ENCODE measurements at places on chromosomes 5 and 9.

DNA sequence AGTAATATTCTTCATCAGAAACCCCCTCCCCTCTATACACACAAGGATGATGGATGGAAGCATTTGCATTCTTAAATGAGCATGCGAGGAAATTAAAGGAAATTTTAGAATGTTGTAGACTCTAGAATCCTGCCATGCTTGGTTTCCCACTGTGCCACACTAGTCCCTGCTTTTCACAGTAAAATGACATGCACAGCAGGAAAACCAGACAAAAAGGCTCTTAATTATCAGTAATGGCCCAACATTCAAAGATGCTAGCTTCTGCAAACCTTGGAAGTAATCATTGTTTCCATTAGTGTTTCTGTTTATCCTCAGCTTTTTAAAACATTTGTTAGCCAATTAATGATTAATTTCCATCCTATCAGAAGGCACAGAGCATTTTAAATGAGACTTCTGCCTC, 255.8 kb downstream of the SLCO4C1 start:
- DNase-seq, result no peak

- peak; percentile 23 for DNase-seq
Measured at GRCh38 chr5:149605998-149606724, 24.9 kb downstream of the ARHGEF37 start.

DNA sequence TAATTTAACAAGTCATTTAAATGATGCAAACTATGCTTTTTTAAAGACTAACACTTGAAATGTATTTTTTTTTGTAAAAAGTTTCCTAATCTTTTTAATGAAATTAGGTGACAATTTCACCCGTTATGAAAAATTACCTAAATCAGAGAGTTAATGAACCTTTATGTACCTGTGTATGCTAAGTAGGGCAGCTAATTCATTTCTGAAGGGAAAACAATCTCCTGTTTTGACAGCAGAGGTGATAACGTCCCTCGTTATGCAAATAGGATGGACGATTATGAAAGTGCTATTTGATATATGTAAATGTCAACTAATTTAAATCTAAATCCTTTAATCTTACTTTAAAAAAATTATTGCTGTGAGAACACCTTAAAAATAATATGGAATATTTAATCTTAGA, 58.8 kb downstream of the MEF2C start:
- no peak for DNase-seq

GRCh38 chr5:173829826-173830225, 58.3 kb upstream of the CPEB4 start:
- peak; percentile 6 for DNase-seq

DNA sequence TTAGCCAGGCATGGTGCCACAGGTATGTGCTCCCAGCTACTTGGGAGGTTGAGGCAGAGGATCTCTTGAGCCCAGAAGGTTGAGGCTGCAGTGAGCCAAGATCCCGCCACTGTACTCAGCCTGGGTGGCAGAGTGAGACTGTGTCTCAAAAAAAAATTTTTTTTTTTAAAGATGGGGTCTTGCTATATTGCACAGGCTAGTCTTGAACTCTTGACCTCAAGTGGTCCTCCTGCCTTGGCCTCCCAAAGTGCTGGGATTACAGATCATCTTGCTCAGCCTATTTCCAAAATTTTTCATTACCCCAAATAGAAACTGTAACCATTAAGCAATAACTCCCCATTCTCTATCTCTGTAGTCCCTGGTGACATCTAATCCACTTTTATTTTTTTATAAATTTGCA, 4.4 kb upstream of the TBC1D13 start:
- no peak for DNase-seq

- DNase-seq, result no peak
Measured at GRCh38 chr5:141150224-141150992, 551 bp downstream of the PCDHB6 start.

GRCh38 chr9:124465736-124466135, 15.5 kb downstream of the ADGRD2 start:
- DNase-seq, result no peak

DNA sequence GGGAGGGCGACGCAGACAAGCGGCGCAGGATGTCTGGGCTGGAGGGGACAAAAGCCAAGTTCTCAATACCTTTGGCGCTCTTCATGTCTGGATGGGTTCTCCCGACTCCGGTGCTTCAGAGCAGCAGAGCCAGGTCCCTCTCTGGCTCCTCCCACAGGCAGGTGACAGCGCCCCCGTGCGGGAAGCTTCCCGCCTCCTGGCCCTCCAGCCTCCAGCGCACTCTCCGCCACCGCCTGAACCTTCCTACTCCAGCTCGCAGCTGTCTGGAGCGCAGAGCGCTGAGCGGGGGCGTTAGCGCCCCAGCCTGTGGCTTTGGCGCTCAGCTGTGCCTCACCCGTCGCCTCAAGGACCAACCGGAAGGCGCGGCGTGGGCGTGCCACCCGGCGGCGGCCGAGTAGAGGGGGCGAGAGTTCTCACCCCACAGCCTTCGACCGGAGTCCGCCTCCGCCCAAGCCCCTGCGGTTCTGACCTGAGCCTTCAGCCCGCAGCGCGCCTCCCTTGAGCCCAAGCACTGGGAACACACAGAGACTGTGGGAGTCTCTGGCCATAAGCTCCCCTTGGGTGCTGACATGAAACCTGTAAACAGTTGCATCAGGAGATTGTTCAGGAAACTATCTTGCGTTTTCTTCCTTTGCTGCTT, at the start of gene SLCO4C1:
TSS of gene SLCO4C1 (minus strand) at position 107 of the 640 bp plus-strand sequence. CDS start at position 85, 22 bp downstream.
- peak; percentile 98 for DNase-seq

GRCh38 chr5:61746831-61747575, 414.9 kb downstream of the ZSWIM6 start:
- no peak for DNase-seq

DNA sequence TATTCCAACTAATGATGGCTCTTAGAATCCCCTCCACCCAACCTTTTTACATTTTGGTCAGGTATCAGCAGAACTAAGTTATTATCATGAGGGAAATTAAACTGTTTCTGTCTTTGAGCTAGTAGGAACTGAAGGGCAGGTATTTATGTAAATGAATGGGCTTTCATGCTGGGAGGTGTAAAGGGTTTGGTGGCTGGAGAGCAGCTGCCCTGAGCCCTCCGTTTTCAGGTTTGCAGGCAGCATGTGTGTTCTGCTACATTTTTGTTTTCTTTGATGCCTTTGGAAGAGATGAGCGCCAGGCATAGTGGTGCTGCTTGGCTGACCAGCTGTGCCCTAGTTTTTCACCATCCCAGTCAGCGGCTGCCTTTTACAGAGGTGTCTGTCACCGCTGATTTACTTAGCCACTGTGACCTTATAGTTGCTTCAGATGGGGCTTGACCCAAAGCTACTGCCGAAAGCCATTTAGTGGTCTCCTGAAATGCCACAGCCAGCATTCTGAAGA, 231.9 kb downstream of the MAST4 start:
- DNase-seq, result peak; percentile 53

DNA sequence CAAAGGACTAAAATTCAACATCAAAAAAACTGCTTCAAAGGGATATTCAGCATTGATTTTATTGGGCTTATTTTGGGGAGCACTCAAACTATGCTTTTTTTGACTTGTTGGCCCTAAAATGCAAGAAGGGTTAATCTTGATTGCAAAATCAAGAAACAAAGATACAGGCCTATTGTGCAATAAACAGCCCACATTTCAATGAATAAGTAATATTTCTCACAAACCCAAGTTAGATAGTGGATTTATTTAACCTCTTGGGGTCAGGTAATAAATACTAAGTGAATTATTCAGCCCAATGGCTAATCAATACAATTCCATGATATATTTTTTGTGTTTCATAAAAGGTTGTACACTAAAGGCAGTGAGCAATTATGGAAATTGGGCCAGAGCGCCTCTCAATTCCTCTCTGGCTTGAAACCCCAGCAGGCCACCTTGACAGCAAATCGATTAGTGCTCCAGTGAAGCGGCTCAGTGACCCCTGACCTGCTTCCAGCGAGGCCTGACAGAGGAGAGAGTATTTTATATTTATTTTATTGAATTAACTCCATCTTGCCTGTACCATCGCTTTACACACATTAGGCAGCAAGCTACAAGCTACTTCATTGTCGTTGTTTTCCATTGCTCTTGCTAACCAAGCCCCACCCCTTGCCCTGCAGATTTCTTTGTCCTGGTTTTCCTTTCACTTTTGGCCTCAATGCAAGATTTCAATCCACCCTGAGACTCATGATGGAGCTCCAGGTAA, 65.5 kb downstream of the EBF1 start:
- DNase-seq, result no peak

GRCh38 chr9:107462691-107463090, 26.9 kb downstream of the KLF4 start:
- no peak for DNase-seq

- no peak for DNase-seq
Measured at GRCh38 chr5:93384026-93384425, 197.0 kb downstream of the NR2F1-AS1 start.

DNA sequence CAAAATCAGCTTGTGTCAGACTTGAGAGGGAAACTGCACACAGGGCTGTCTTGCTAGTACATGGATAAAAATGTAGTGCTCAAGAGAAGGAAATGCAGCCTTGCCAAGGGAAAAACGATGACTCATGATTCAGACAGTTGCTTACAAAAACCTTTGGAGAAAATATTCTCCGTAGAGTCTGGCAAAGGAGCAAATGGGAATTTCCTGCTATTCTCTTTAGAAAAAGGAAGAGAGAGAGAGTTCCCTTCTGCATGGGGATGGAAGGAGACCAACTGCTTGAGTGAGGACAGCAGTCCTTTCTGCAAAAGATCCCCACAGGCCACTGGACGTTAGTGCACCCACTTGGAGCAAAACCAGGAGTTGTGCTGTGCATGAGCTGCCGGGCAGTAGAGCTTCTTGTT, 7.6 kb downstream of the IFNB1 start:
- DNase-seq, result peak; percentile 32

DNA sequence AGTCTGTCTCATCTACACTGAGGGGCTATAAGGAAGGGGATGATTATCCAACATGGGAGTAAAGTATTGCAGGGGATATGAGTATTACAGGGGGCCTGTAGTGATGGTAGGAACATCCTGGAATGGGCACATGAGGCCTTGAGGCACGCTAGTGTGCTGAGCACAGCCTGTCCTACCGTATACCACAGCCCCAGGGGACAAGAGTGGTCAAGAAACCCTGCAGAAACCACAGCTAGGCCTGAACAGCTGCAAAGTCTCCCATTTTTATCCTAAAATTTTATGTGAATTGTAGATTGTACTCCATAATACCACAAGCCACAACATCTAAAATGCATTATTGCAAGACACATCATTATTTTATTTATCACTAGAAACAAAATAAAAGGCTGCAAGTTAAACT, 136.3 kb upstream of the ASTN2 start:
- no peak for DNase-seq

- DNase-seq, result peak; percentile 58
Measured at GRCh38 chr9:36485647-36486328, 85.7 kb upstream of the RNF38 start.

- no peak for DNase-seq
Measured at GRCh38 chr5:3126639-3127038, 375.2 kb upstream of the IRX2 start.

GRCh38 chr9:120745278-120745677, 31.0 kb upstream of the MEGF9 start:
- DNase-seq, result no peak

DNA sequence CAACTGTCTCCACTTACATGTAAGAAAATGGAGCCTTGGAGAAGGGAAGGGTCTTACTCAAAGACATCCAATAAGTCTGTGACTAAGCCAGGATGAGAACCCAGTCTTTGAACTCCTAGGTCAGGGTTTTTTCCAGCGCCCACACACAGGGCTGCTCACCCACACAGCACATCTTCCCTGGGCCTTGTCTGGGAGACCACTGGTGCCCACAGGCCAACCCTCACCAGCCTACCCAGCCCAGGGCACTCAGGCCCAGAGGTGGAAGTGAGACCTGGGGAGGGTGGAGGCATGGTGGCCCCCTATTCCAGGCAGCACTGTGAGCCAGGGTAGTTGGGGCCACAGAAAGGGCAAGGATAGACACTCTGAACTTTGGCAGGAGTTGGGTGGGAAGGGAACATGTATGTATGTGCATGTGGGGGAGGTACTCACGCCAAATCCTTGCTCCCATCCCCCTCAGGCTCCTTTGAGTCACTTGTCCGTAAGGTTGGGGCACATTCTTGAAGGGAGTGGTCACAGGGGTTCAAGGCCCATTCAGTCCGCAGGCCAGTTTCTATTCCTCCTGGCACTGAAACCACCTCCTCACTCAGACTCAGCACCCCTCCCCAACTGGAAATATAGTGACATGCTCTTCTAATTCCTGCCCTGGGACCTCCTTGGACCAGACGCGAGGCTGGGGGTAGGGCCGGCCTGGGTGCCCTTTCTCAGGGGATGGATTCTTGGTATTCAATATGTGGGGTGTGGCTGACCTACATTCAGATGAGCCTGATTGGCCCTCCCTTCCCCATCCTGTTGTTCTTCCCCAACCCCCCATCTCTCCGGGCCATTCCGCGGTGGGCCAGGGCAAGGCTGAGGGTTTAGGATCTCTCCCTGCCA, 2.9 kb upstream of the SLC4A9 start:
- no peak for DNase-seq

- no peak for DNase-seq
Measured at GRCh38 chr9:124602204-124602603, 95.0 kb upstream of the NR5A1 start.

- DNase-seq, result no peak
Measured at GRCh38 chr5:94159144-94159543, 417.7 kb upstream of the POU5F2 start.

DNA sequence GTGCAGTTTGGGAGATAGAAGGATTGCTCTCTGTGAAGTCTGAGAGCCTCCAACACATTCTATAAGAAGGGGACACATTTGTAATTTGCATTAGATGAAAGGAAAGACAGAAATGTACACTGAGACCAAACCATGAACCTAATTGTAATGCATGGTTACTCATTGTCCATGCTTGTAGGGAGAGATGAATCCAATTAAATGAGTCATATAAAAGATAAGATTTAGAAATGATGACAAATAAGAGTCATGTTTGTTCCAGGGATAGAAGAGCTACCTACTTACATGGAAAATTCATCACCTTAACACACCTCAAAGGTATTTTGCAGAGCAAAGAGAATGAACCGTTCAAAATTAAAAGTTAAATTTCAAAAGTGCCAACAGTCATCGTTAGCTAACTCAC, 85.1 kb downstream of the FBXL7 start:
- no peak for DNase-seq

GRCh38 chr5:107812570-107813141, 141.9 kb upstream of the EFNA5 start:
- no peak for DNase-seq

GRCh38 chr9:13948037-13948436, 365.9 kb downstream of the NFIB start:
- no peak for DNase-seq

GRCh38 chr9:16683326-16683725, 187.1 kb downstream of the BNC2 start:
- no peak for DNase-seq

DNA sequence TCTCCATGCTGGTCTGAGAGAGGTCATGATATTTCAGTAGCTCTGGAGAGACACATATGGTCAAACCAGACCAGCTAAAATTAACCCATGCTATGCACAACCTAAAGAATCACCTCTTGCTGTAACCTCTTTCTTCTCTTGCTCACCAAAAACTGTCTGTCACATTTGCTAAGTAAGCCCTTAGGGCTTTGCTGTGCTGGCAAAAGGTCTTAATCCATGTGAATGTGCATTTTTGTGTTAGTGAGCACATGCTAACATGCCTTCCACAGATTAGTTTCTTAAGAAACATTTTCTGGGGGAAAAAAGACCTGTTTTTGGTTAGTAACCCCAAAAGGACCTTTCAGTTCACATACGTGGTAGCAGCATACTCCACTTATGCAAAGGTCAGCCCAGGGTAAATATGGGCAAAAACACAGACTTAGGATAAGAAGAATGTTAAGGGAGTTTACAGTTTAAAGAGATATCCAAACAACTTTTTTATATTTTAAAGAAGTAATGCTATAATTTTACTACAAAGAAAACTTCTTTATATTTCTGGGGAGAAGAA, 124.2 kb upstream of the CCDC152 start:
- no peak for DNase-seq

GRCh38 chr5:158838781-158839180, 260.9 kb downstream of the EBF1 start:
- peak; percentile 18 for DNase-seq

Measured in ELF-1 (cell line).